Epithelial cell of proximal tubule (primary cell): ENCODE measurements at places on chromosomes 2 and 18. TPM values are rescaled to one million over a fixed set of nuclear protein-coding genes. Genes with fewer than 3 reads are reported as not detected.

Gene CSRNP3
- 1.0 and 1.6 TPM in 2 replicates for total RNA-seq

Gene CACNB4
- total RNA-seq = 0.14 and 0.52 TPM in 2 replicates

Gene TMEM169
- total RNA-seq = 2.9 and 3.1 TPM in 2 replicates

Gene SPP2
- total RNA-seq = not detected in 2 replicates

Gene GAL3ST2
- total RNA-seq = 0.22 TPM in 1 of 2 replicates, not detected in the other

Gene RBM45
- total RNA-seq = 10.2 and 11.7 TPM in 2 replicates

DNA sequence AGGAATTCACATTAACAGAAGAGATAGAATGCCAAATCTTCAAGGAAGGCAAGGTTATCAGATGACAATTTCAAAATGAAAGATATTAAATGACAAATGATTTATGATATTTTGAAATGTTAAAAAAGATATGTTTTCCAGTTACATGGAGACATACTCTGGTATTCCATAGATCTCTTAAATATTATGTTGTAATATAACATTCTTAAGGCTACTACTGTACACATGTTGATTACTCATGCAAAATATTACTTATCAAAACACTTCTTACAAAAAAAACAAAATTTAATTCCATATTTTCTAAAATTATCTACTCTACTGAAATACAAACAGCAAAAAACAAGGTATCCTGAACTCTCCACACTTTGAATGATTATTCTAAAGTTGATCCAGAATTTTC, 22.9 kb downstream of the RTTN start:
- DNase-seq = no peak

- DNase-seq = peak; percentile 45
Measured at GRCh38 chr2:193868833-193869232, 1674.1 kb upstream of the TMEFF2 start.

DNA sequence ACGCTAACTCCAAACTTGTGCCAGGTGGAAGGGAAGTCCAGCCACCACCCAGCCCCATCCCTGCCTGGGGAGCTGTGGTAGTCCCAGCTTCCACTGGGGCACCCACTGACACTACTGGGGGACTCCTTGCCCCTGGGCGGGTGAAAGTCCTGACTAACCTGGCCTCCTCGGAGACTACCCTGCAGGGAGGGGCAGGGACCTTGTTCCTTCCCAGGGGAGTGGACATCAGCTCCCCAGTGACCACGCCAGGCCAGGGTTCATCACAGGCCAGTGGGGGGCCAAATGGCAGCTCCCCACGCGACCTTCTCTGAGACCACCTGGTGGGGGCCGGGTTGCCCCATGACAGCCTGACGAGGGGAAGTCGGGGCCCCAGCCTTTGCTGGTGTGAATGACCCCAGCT, 420.0 kb upstream of the SALL3 start:
- no peak for DNase-seq

DNA sequence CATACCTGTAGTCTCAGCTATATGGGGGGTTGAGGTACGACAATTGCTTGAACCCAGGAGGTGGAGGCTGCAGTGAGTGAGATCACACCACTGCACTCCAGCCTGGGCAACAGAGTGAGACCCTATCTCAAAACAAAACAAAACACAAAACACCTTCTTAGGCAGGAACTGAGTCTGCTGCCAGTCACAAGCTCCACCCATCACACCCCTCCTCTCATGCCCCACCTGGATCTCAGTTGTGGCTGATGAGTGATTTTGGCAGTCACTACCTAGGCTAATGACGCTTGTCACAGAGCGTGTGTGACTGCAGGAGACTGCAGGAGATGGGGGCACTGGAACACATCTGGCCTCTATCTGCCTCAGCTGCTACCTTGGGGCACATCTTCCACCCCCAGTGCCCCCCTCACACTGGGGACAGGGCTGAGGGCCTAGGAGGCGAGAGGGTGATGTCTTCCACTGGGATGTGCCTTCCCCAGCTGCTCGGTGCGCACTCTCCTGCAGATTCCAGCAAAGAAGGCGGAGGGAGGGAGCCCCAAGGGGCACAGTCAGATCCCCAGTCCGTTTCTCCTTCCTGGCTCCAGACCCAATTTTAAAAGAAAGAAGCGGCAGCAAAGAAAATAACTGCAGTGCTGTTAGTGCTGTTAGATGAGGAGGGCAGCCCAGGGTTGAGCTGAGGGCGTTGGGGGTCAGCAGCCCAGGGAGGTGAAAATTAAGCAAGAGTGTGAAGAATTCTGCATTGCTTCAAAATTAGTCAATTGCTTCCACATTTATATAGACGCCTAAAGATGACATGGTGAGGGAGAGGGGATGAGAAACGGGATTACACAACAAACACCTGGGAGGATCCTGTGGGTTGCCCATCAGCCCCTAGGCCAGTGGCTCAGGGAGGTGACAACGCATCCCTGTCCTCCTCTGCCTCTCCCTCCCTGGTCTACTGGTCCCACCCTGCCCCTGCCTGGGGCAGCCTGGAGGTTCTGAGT, 143.6 kb upstream of the HAAO start:
- DNase-seq = no peak

GRCh38 chr2:44244135-44244871, 31.0 kb upstream of the SLC3A1 start:
- peak; percentile 47 for DNase-seq

DNA sequence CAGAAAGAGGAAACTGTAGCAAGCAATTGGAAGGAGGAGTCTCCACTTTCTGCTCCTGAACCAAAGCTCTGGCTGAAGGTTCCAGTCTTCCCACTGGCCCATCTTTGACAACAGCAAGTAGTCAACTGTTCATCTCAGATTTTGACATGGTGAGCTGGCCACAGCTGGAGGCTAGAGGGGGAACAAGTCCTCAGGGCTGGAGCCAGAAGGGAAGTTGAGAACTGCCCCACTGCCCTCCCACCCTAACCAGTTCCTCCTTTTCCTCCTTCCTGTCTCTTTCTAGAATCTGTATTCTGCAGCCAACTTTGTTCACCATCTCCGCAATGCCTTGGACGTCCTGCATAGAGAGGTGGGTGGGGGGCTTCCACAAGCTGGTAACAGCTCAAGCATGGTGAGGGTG, 105.8 kb downstream of the PLB1 start:
- no peak for DNase-seq

GRCh38 chr2:41829052-41829451, 218.8 kb upstream of the PKDCC start:
- DNase-seq = no peak

DNA sequence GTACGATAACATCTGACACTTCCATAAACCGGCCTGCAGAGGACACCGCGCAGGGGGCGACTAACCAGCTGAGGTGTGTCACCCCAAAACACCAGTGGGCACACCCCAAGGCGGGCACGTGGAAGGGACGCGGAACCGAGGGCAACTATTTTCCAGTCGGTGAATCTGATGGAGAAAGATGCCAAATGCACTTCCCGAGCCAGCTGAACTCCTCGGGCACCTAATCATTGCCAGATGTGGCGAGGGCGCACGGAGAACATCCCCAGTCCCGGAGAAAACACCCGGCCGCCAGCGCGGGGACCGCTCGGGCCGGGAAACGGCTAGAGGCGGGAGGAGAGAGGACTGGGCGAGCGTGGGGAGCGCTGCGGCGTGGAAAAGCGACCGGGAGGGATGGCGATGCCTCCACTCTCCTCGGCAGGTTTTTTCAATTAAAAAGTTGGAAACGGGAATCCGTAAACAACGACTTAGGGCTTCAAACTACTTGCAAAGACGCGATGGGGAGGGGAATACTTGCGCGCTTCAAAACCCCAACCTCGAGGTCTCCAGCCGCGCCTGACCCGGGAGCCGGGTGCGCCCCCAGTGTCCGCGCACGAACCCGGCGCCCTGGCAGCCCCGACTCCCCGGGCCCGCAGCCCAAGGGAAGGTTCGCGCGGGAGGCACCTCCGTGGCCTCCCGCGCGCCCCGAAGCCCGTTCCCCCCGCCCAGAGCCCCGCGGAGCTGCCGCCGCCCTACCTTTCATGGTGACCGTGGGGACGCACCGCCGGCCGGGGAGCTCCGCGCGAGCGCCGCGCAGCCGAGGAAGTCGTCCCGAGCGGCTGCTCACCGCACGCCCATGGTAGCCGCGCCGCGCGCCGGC, 497 bp downstream of the COLEC12 start:
- no peak for DNase-seq

- no peak for DNase-seq
Measured at GRCh38 chr2:207768168-207768865, 1.4 kb downstream of the FZD5 start.

DNA sequence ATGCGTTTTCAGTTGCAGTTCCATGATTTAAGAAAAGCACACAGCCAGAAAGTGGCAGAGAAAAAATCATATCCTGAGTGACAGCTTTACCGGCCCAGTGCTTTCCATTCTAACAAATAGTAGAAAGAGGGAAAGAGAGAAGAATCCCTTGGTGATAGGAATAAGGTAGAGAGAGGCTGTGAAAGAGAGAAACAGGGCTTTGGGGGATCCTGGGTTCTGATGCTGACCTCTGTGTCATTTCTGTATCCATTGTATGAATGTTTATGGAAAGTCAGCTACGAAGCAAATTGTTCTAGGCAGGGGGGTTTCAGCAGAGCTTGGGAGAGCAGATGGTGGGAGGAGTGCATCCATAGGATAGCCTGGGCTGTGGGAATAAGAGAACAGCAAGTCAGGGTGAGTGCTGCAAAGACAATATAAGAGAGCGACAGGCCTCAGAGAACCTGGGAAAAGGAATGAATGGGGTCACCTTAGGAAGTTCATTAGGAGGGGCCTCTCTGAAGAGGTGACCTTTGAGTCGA, 203.4 kb upstream of the TNP1 start:
- DNase-seq = no peak

GRCh38 chr18:63164396-63164795, 155.2 kb downstream of the BCL2 start:
- DNase-seq = no peak

- DNase-seq = no peak
Measured at GRCh38 chr2:133579274-133579673, 11.0 kb upstream of the NCKAP5 start.
